M059J (cell line): ENCODE measurements at places on chromosomes 2 and 18. TPM values are rescaled to one million over a fixed set of nuclear protein-coding genes. Genes with fewer than 3 reads are reported as not detected.

Gene LRATD1
- total RNA-seq = 0.57 and 0.79 TPM in 2 replicates

Gene UGT1A6
- 0.54 TPM in 1 of 2 replicates, not detected in the other for total RNA-seq

Gene SLC9A2
- total RNA-seq = 0.05 TPM in 1 of 2 replicates, not detected in the other

Gene SLC8A1
- 0.91 and 1.9 TPM in 2 replicates for total RNA-seq

Gene TMEM163
- total RNA-seq = not detected in 2 replicates

Gene C1QL2
- not detected in 2 replicates for total RNA-seq

Gene PCARE
- not detected in 2 replicates for total RNA-seq
